COLO829 (cell line): ENCODE measurements at places on chromosomes 6 and 20.
A peak's percentile ranks its signal among the peaks of the same experiment; 100 is the strongest.

DNA sequence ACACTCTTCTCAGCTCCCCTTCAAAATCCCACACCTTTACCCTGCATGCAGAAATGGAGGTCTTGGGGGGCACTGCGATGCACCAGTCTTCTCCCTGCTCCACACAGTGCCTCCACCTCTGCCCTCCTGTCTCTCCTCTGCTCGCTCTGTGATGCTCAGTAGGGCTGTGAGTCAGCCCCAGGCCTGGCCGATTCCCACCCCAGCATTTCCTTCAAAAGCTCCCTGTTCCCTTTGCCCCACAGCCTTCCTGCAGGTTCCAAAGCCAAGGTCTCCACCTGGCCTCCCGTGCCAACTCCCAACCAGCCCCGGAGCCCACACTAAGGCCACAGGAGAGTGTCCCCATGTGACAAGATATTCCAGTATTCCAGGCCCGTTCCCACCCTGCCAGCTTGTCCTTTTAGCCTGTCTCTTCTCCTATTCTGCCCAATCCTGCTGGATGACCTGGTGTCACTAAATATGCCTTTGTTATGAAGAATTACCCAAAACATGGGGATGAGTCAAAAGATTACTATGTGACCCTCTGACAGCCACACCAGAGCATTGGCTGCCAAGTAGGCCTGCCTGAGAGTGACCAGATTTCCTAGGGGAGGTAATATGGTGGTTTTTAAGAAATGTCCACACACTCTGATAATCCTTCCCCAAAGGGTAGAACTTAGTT lies 118.9 kb upstream of the NXT1 start:
- no peak for DNase-seq

DNA sequence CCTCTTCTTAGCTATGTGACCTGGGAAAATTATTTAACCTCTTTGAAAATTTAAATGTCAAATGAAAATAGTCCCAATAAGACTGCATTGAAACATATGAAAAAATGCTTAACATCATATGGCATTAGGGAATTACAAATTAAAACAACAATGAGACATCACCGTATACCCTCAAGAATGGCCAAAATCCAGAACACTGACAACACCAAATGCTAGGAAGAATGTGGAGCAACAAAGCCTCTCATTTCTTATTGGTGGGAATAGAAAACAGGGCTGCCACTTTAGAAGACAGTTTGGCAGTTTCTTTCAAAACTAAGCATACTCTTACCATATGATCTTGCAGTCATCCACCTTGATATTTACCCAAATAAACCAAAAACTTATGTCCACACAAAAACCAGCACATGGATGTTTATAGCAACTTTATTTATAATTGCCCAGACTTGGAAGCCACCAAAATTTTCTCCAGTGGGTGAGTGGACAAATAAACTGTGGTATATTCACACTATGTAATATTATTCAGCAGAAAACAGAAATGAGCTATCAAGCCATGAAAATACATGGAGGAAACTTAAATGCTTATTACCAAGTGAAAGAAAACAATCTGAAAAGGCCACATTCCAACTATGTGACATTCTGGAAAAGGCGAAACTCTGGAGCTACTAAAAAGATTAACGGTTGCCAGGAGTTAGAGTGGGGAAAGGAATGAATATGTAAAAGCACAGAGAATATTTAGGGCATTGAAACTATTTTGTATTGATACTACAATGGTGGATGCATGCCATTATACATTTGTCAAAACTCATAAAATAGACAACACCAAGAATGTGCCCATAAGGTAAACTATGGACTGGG lies 459.9 kb downstream of the GRIK2 start:
- no peak for DNase-seq

- DNase-seq = no peak
These were observed 69.5 kb downstream of the GTF2H5 start for GRCh38 chr6:158237656-158238055.

- no peak for DNase-seq
These were observed 73.2 kb downstream of the LY86 start for GRCh38 chr6:6661684-6662083.

DNA sequence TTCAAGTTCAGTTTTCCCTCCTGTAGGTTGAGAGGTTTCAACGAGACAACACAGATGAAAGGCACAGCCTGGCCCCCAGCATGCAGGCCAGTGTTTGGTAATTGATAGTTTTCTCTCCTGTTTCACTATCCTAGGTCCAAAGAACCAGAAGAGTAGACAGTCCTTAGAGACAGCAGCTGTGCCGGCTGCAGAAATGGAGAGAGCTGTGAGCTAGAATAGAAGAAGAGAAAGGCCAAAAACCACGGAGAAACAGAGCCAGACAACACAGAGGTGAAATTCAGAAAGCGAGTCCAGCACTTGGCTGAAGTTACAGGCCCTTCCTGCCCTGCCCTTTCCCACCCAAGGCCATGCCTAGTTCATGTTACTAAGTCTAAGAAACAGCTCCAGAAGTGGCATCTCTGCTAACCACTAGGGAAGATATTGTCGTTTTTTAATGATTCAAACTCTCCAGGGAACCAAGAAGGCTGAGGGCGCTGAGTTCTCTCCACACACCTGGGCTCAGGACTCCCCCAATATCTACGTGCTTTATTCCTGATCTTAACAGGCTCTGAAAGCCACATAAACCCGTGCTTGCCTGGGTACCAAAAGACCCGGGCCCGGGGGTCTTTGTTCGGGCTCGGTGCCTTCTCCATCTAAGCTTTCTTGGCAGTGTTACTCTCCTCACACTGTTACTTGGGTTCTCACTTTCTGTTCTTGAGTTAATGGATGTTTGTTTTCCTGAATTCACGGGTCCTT lies 16.5 kb upstream of the RBPJL start:
- DNase-seq = no peak

DNA sequence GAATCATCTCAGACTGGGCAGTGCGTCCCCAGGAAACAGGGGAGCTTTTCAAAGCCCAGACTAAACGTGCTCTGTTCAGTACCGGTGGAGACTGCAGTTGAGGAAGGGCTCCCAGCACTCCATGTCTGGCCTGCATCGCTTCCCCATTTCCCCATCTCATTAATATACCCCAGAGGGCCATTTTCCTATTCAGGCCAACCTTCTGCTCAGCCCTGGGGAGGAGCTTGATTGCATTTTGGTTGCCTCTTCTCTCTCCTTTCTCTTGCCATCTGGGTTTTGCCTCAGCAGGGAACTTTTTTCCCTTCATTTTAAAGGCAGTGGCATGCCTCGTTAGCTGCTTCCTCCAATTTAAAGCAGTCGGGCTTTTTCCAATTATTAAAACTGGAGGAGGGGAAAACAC lies 394.3 kb upstream of the SOX4 start:
- DNase-seq = no peak

- no peak for DNase-seq
These were observed 627.3 kb upstream of the SLC35B3 start for GRCh38 chr6:9062596-9062995.

- peak; percentile 50 for DNase-seq
These were observed 14.2 kb upstream of the BNIP5 start for GRCh38 chr6:36350681-36351571.

GRCh38 chr6:36985808-36986703 lies at the start of gene MTCH1:
TSS of gene MTCH1 (minus strand) at chr6:36986196. CDS start at chr6:36986173, 23 bp downstream.
- DNase-seq = peak; percentile 89

DNA sequence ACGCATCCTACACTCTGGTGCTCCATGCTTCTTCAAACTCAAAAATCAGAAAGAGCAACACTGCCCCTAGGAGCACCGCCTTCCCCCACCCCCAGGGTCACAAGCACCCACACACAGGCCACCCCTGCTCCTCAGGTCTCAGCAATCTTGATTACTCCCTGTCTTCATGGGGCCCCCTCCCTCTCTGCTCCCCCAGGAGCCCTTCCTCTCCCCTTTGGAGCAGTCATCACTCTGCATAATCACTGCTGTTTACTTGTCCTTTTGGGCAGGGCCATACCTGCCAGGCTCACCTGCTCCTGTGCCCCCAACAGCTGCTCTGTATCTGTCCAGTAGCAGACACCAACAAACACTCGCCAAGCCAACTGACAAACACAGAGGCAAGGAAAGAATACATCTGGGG lies 7.6 kb upstream of the SYNDIG1 start:
- no peak for DNase-seq

GRCh38 chr6:108888052-108888451 lies 39.8 kb downstream of the ARMC2 start:
- no peak for DNase-seq

DNA sequence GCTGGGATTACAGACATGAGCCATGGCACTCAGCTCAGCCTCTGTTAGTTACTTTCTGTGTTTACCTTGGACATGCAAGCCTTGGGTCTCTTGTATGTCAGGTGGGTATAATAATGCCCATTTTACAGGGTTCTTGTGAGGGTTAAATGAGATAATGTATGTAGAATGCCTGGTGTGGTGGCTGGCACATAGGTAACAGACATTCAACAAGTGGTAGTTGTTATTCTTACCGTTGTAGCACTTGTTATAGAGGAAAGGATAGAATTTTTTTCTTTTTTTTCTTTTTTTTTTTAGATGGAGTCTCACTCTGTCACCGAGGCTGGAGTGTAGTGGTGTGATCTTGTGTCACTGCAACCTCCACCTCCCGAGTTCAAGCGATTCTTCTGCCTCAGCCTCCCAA lies 8.0 kb upstream of the KIF13A start:
- DNase-seq = no peak

DNA sequence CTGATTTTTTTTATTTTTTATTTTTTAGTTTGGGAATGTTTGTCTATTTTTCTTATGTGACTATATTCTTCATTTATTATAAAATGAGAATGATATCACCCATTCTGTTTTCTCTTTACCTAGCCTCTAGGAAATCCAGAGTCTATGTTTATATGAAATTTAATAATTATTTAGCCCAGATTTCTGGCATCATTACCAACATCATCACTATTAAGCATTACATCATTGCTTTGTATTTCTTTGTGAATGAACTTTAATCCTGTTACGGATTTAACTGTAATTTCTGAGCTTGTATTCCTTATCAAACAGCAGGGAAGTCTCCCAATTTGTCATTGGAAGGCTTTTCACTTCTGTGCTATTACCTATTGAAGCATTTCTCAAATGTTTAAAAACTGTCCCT lies 72.7 kb upstream of the NOX3 start:
- DNase-seq = no peak

GRCh38 chr6:145885431-145885830 lies 70.8 kb upstream of the FBXO30 start:
- DNase-seq = no peak

- no peak for DNase-seq
These were observed 49.1 kb upstream of the TPD52L1 start for GRCh38 chr6:125104425-125104824.
